ENCODE measurements at places on chromosomes 2 and 18. TPM values are rescaled to one million over a fixed set of nuclear protein-coding genes. Genes with fewer than 3 reads are reported as not detected.

Gene HOXD1
- total RNA-seq, result not detected

Gene SEMA4F
- total RNA-seq, result 8.5 TPM

Gene DSC2
- 0.86 TPM for total RNA-seq

Gene UNC80
- not detected for total RNA-seq

Gene ILKAP
- total RNA-seq, result 43.4 TPM

Gene KCNJ3
- not detected for total RNA-seq

Gene IL36A
- not detected for total RNA-seq

Gene ATAD2B
- total RNA-seq, result 6.5 TPM

Gene ASB3
- 12.8 TPM for total RNA-seq

Gene FEZ2
- 82.9 TPM for total RNA-seq

Gene SALL3
- total RNA-seq, result not detected

Gene ASIC4
- total RNA-seq, result 0.08 TPM

Gene ZNF385B
- total RNA-seq, result not detected

Gene GREB1L
- total RNA-seq, result 1.6 TPM

Gene FBXO15
- total RNA-seq, result 0.90 TPM

Gene UPP2
- total RNA-seq, result not detected

Gene ABCG5
- total RNA-seq, result not detected

Gene CNGA3
- not detected for total RNA-seq

Gene TRIM54
- total RNA-seq, result 0.73 TPM

Gene PIGN
- total RNA-seq, result 9.0 TPM

Gene BMP10
- not detected for total RNA-seq

Gene KLHL41
- 0.15 TPM for total RNA-seq

Gene BOK
- total RNA-seq, result 33.8 TPM

Gene PTPRM
- total RNA-seq, result 26.0 TPM

Gene GDF7
- total RNA-seq, result 0.09 TPM

Gene GALNT5
- total RNA-seq, result 2.4 TPM

Gene NLRC4
- not detected for total RNA-seq

Gene EVX2
- total RNA-seq, result not detected

Gene FRZB
- 0.06 TPM for total RNA-seq

Gene REG1B
- not detected for total RNA-seq

Gene CERKL
- total RNA-seq, result 0.24 TPM

Gene FBLN7
- 0.28 TPM for total RNA-seq

Gene CPLX4
- not detected for total RNA-seq

Gene GPBAR1
- total RNA-seq, result 0.12 TPM

Gene PLCL1
- total RNA-seq, result not detected

All from A549 treated with ZK216348 at 1 μM for 4 hours (cell line).